Immature natural killer cell (primary cell): ENCODE measurements at places on chromosomes 6 and 20.

GRCh38 chr6:144762469-144762868 is 477.3 kb downstream of the UTRN start:
- DNase-seq = no peak

DNA sequence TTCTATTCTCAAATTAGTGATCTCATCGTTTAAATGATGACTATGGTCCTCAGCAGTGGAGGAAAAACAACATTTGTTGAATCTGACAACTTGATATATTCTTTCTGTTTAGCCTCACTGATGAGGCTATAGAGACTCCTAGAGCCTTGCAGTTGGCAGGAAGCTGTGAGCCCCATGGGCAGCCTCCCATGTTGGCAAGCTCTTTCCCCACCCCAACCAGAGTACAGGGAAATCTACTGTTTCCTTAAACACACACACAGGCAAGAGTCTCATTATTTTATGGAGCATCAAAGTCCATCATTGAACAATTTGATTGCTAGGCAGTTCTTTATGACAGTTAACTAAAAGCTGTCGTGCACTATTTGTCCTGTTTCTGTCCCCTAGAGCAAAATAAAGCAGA is 498.2 kb upstream of the CITED2 start:
- DNase-seq = no peak

DNA sequence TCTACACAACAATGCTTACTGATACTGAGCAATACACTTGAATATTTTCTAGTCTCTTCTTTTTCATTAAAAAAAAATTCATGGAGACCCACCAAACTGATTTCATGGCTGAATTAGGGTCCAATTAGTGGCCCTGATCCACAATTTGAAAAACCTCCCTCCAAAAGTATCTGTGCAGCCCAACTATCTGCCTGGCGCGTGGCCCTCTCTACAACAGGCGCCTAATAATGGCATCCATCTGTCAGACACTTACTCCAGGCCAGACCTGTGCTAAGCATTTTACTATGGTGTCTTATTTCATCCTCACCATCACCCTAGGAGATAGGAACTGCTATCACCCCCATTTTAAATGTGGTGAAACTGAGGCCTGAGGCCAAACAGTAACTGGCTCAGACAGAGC is 14.0 kb downstream of the TFEB start:
- no peak for DNase-seq

DNA sequence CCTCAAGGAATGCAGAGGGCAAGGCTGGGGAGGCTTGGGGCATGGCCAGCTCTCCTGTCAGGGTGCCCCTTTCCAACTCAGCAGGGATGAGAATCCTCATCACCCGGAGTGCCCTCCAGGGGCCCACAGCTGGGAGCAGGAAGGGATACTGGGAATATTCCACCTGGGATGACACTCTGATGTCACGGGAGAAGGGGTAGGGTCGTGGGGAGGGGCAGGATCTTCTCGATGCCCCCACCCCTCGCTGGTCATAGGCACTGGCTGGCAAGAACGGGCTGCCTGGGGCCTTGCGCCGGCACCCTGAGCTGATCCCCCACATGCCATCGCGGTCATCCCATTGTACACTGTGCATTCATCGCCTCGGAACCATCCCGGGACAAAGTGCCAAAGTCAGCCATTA is 10.6 kb upstream of the NXT1 start:
- no peak for DNase-seq

- DNase-seq = no peak
These were observed 101.4 kb upstream of the NHSL1 start for GRCh38 chr6:138600726-138601125.

- no peak for DNase-seq
These were observed 24.8 kb upstream of the SPDEF start for GRCh38 chr6:34580707-34581560.

DNA sequence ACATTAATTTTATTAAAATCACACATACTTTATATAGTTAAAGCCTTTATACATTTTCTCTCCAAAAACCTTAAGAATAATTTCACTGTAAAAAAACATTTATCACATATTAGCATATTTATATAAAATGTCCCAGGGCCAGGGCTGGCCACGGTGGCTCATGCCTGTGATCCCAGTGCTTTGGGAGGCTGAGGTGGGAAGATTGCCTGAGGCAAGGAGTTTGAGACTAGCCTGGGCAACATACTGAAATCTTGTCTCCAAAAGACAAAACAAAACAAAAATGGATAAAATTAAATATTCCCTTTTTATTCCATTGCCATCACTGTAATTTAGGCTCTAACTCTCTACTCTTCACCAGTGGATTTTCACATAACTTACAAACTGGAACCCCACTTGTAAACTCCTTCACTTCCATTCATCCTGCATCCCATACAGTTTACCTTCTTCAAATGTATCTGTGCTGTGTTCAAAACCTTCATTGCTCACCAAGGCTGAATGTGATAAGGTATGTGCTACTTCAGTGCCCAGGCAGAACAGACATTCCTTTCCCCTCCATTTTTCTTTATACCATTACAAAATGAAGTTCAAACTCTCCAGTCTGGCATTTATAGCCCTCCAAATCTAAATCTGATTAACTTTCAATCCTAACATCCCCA is 42.9 kb upstream of the PIM1 start:
- no peak for DNase-seq

- no peak for DNase-seq
These were observed 176.4 kb upstream of the RREB1 start for GRCh38 chr6:6931071-6932025.

GRCh38 chr6:41984623-41985022 is 43.0 kb upstream of the CCND3 start:
- no peak for DNase-seq

DNA sequence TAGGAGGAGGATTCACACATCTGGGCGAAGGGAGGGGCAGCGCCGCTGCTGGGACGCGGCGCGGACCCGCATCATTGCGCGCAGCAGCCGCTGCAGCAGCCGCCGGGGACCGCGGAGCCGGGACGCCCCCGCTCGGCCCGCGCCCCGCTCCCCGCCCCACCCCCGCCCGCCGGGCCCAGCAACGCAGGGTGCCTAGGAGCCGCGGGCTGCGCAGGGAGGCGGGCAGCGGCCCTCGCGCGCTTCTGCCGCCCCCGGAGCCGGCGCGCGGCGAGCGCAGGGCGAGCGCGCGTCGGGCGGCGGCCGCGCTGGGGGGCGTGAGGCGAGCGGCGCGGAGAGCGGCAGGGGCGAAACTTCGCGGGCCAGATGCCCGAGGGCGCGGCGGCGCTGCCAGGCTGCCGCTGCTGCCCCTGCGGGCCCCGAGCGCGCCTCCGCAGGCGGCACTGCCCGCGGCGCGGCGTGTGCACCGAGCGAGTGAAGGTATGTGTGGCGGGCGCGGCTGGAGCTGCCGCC is at the start of gene NKAIN2:
NKAIN2 (plus strand) TSS at position 362 of the 510 bp plus-strand sequence.
- no peak for DNase-seq

DNA sequence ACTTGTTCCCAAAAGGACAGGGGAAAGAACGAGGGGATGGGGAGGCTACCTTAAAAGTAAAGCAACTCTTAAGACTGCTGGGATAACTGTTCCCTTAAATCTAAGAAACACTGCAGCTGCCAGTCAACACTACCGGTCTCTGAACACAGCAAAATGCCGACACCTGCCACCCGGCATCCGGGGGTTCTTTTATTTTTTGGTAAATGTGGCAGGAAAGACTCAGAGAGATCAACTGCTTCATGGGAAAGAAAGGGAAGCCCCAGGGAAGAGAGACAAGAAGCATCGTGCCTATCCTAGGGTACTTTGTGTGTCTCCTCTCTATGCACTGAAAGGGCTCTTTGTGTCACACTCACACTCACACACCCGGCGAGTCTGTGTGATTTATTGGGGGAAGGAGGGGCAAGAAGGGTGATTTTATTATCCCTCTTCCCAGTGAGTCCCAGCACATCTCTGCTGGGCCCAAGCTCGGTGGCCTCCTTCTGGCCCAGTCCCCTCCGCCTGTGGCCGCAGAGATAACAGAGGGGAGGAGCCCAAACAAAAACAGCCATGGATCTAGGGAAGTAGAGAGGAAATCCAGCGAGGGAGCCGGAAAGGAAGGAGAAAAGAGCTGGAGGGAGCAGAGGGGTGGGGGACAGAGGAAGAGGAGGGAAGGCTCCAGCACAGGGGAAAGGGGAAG is 1.4 kb downstream of the FYN start:
- peak; percentile 39 for DNase-seq

GRCh38 chr6:63683071-63683603 is 47.5 kb downstream of the PHF3 start:
- no peak for DNase-seq

DNA sequence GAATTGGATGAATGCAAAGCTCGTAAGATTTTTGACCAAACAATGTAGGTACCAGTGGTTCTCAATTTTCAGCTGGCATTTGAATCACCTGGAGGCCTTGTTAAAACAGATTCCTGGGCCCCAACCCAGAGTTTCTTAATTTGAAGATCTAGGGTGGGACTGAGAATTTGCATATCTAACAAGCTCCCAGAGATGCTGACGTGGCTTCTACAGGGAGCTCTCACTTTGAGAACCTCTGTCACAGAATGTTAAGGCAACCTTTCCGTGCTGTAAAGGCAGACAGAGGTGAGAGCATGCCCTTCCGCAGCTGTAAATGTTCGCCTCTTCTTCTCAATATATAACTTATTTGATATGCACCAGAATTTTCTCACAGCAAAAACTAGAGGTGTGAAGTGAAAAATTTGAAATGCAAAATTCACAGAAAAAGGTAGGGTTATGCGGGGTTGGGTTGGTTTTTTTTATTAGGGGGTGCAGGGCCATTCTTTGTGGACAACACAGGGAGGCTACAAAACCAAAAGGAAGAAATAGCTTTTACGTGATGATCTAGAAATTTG is 69.4 kb downstream of the BMP2 start:
- DNase-seq = no peak

DNA sequence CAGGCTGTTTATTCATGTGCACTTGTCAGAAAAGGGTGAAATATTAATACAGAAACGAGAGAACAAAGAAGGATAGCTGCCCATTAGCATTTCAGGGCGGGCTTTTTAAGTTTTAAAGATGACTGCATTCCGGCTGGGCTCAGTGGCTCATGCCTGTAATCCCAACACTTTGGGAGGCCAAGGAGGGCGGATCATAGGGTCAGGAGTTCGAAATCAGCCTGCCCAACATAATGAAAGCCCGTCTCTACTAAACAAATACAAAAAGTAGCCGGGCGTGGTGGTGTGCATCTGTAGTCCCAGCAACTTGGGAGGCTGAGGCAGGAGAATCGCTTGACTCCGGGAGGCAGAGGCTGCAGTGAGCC is 130.5 kb downstream of the HFE start:
- no peak for DNase-seq

GRCh38 chr20:49712996-49713752 is 504 bp downstream of the B4GALT5 start:
- DNase-seq = no peak

DNA sequence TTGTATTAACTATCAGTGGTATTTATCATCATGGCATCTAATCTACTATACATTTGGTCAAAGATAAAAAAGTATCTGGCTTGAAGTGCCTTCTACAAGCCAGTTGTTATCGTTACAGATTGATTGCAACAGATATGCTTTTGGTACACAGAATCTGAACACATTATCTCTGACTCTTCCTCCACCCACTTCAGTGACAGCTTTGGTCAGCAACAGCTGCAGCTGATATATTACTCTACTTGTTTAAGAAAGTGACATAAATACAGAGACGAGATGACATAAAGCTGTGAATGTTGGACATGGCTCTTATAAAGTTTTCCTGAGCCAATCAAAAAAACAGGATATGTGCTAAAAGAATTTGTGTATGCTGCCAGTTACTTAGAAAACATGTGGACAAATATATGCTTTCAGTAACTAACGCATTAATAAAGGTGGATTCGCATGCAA is 77.6 kb downstream of the HIVEP2 start:
- DNase-seq = no peak

GRCh38 chr6:106783640-106784566 is 154.5 kb downstream of the QRSL1 start:
- no peak for DNase-seq

DNA sequence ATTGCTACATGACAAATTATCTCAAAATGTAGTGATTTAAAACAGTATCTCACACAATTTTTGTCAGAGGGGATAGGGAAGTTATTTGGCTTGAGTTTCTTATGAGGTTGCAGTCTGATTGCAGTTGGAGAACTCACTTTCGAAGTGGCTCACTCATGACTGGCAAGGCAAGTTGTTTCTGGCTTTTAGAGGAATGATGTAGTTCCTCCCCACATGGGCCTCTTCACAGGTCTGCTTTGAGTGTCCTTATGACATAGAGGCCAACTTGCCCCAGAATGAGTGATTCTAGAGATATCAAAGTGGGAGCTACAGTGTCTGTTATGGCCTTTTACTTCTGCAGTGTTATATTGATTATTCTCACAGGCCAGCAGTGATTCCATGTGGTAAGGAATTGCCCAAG is 6.1 kb downstream of the DOP1A start:
- no peak for DNase-seq

DNA sequence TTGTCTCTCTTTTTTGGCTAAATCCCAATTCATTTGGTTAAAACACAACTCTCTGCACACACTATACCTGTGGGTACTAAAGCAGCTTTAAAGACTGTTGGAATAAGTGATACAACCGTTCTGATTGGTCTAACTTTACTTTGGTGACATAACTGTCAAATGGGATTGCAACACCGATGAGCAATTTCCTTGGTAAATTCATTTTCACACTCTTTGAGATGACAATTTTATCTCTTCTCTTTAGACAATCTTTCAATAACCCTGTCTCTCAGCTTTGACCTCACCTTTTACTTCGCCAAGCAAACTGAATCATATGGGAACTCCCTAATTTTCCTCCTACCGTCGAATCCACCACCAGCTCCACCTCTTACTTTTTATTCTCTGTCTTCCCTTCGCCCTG is 60.8 kb downstream of the ECT2L start:
- no peak for DNase-seq

DNA sequence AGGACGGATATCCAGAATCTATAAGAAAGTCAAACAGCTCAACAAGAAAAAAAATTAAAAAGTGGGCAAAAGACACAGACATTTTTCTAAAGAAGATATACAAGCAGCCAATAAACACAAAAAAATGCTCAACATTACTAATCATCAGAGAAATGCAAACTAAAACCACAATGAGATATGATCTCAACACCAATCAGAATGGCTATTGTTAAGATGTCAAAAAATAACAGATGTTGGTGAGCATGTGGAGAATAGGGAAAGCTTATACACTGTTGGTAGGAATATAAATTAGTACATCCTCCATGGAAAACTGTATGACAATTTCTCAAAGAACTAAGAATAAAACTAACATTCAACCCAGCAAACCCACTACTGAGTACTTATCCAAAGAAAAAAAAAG is 23.3 kb upstream of the OSTM1 start:
- DNase-seq = no peak
